BE2C (cell line): ENCODE measurements at places on chromosomes 11 and 22.
A peak's percentile ranks its signal among the peaks of the same experiment; 100 is the strongest.

DNA sequence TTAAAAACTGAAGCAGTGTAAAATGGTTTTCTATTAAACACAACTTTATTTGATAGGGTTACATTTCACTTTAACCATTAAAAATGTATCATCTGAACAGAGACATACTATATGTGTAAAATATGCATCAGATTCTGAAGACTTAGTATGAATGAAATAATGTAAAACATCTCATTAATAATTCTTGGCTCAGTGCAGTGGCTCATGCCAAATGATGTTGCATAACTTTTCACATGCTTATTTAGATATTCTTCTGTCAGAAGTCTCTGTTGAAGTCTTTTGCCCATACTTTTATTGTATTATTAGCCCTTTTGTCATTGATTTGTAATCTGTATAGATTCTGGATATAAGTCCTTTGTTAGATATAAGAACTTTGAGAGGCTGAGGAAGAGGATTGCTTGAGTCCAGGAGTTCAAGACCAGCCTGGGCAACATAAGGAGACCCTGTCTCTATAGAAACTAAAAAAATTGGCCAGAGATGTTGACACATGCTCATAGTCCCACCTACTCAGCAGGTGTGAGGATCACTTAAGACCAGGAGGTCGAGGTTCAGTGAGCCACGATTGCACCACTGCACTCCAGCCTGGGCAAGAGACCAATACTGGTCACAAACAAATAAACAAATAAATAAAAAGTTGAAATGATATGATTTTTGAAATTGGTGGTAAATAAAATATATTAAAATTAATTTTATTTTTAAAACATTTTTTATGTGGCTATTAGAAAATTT, 73.8 kb upstream of the PARVA start:
- no peak for DNase-seq

DNA sequence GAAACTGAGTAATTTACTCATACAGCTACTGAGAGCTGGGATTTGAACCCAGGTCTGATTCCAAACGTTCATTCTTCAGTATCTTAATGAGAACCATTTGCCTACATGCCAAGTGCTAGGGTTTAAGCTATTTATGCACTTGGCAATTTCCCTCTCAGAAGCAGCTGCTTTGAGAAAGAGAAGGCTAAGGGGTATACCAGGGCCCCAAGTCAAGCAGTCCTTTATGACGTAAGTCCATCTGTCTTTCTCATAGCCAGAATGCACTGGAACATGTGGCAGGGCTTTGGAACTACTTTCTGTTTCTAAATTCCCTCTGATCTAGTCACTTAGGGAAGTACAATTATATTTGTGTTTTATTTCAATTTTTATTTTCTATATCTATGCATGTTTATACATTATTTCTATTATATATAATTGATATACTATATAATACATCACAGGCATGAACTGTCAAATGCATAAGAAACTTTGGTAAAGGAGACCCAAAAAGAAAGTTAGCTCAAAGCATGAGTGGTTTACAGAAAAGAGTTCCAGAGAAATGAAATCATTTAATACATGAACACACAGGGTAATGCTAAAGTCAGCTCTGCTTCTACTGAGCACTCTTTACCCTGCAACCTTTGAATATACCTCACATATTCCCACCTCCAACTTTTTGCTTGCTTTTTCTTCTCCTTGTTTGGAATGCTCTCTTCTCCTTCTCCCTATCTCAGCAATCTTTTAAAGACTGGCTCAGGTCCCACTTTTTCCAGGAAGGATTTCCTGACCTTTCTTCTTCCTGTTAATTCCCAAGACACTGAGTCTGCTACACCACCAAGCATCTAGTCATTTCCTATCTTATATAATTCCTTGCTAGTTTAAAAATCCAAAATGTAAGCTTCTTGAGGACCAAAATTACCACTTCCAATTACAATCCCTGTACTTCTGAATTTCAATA, 80.5 kb upstream of the GDPD4 start:
- DNase-seq = no peak

GRCh38 chr11:62443390-62444235, 24.8 kb downstream of the SCGB1A1 start:
- no peak for DNase-seq

DNA sequence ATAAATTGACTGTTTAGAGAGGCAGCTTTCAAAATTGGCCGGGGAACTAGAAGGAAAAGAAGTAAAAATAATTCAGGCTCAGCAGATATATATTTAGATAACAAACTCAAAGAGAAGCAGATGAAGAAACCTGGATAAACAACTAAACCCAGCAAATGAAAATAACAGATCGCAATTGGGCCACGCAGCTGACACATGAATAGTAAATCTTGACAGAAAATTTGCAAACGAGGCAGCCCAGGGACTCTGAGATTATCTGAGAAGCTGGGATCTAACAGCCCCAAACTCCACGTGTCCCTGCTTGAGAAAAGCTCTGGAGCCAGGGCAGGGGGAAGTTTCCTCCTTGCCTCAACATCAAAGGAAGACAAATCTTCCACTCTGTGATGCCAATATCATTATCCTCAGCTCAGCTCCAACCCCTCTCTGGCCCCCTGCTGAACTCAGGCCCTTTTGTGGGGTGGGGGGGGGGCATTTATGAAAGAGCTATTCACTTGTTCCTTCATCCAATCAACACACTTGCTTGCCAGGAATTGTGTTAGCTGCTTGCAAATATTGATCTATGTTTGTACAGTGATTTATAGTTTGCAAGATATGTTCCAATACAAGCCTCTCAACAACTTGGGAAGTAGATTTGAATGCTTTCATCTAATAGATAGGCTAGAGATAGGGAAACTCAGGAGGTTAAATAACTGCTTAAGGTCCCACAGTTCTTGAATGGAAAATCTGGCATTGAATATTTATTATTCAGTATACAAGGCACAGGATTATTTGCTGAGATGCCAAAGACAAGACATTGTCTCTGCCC, 72.5 kb upstream of the C11orf87 start:
- no peak for DNase-seq

DNA sequence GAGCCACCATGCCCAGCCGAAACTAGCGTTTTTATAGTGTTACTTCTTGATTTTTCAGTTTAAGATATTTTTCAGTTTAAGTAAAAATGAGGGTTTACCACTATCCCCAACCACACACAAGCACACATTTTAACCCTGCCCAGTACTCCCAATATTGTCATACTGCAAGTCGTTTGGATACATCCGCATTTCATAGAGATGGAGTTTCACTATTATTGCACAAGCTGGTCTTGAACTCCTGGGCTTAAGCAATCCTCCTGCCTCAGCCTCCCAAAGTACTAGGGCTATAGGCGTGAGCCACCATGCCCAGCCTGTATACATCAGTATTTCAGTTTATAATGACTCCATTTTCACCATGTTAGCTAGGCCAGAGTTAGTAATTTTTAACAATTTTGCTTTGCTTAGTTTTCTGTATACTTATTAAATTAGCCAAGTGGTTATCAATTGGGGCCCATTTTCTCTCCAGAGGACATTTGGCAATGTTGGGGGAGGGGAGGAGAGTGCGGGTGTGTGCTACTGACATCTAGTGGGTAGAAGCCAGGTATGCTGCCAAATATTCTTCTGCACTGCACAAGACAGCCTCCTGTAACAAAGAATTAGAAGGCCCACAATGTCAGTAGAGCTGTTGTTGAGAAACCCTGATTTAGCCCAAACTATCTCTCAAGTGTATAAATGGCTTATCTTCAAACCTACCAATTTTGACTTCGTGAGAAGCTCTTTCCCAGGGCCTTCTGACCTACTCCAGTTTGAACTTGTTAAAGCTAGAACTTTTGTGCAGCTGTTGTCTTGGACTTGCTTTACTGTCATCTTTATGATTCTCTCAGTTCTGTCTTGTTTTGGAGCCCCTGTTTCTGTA, 7.3 kb downstream of the USP47 start:
- peak; percentile 58 for DNase-seq

GRCh38 chr22:30695871-30696655, 1.4 kb downstream of the OSBP2 start:
- no peak for DNase-seq

DNA sequence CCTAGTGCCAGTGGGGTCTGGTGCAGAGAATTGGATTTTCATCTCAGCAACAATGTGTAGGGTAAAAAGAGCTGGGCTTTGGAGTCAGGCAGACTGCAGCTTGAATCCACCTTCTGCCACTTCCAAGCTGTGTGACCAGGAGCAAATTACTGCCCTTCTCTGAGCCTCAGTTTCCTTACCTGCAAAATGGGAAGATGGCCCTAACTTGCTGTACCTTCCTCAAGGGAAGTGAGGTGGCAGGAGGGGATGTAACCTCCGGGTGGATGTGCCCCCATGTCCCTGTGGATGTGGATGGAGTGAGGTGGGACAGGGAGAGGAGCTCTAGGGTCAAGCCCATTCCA, 90.9 kb downstream of the CACNA1I start:
- DNase-seq = no peak

DNA sequence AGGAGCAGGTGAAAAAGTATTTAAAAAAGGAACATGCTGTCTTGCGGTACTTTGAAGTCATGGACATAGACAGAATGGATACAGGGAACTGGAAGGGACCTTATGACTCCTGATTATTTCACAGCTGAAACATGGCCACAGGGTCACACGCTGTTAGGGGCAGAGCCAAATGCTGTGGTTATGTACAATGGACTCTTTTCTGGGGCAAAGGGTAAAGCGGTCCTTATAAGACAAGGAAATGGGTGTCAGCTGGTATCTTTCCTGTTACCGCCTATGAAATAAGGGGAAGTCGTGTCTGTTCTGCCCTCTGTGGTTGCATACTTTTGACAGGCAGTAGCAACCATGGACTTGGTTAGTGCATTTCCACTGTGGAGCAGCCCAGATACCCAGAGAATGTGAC, 12.8 kb upstream of the ST14 start:
- DNase-seq = no peak

DNA sequence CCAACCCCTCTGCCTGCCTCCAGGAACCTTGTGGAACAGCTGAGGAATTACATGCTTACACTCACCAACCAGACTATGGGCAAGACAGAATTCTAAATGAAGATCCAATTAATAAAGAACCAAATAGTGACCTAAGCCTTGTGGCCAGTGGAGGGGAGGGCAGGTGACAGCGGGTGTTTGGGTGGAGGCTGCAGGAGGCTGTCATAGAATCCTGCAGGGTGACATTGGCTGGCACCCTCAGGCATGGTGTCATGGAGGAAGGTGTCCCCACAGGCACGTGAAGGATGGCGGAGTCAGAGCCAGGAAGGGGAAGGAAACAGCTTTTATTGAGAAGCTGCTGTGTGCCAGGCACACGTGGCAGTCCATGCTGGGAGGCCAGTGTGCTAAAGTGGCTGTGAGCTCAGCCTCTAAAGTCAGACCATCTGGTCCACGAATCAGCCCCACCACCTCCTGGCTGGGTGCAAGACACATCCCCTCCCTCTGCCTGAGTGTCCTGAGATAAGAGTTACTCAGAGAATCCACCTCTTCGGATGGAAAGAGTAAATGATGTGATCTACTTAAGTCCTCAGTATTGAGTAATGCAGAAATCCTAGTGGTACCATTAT, 8.7 kb downstream of the MYO18B start:
- no peak for DNase-seq
